Activated CD4-positive, CD25-positive, alpha-beta regulatory T cell (primary cell): ENCODE measurements at places on chromosomes 3 and 15.

DNA sequence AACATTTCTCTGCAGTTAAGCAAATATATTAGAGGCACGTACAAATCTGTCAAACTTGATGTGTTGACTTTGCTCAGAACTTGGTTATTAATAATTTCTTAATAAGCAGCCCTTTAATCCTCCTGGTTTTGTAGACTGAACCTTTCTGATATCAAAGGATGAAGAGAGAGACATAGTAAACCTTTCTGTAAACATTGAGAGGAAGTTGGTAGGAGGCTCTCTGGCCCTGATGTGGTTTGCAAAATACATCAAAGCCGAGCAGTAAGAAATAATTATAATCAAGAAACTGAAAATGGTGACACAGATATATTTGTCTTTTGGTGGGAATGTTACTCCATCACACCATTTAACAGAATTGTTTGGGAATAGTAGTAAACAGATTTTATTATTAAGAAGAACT lies 111.9 kb downstream of the OXSM start:
- no peak for DNase-seq

DNA sequence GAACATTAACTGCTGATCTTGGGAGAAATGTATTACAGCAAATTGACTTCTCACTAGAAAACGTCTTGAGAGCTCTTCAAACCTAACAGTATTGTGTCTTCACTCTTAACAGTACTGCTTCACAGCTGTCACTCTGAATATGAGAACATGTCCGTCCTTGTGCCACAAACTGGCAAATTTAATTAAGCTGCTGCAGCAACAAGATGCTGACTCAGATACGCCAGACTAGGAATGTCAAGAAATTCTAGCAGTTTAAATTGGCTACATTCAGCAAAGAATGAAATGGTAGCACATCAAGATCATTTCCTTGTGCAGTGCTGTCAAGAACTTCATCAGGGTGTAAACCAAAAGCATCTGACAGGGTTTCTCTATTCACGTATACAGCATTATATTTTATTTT lies 7.6 kb downstream of the ICE2 start:
- DNase-seq = no peak

DNA sequence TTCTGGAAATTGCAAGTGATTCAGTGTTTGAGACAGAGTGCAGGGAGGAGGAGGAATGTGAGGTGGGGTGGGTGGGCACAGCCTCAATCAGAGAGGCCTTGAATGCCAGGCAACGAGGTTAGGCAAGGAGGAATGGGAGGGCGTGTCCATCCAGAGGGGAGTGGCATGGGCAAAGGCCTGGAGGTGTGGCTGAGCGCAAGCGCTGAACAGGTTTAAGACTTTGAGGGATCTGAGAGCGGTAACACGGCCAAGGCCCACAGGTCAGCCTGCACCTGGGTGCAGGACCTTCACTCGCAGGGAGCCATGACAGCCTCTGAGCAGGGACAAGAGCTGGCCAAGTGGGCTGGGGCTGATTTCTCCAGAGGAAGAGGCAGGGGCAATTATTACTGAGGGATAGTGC lies 125.9 kb downstream of the TPRA1 start:
- DNase-seq = no peak

DNA sequence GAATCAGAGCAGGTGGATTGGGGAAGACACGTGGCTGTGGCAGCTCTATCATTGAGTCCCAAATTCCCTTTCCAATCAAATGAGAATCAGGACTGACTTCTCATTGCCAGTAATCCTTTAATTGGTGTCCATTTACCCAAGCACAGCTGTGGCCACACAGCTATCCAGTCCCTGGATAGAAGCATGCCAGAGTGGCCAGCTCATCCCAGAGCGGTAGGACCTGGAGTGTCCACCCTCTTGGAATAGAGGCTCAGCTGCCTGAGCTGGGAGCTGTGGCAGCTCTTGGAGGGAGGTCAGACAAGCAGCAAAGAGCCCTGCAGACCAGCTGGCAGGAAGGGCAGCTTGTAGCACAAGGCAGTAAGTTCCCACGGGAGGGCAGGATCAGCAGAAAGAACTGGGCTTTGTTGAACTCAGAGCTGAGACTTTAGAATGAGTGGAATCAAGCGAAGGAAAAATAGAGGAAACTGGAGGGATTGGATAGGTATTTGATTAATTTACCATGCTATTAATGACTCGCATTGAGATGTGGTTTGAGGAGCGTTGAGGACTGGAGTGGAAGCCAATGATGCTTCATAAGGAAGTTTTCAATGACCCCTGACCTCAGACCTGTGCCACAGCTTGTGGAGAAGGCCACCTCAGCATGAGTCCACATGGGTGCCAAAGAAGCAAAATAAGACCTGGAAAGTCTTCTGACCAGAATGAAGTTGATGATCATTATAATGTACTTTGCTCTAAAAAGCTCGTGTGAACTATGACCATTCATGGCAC lies 6.9 kb upstream of the ALPK3 start:
- no peak for DNase-seq

GRCh38 chr3:125694761-125695294 lies 99.5 kb upstream of the OSBPL11 start:
- no peak for DNase-seq

DNA sequence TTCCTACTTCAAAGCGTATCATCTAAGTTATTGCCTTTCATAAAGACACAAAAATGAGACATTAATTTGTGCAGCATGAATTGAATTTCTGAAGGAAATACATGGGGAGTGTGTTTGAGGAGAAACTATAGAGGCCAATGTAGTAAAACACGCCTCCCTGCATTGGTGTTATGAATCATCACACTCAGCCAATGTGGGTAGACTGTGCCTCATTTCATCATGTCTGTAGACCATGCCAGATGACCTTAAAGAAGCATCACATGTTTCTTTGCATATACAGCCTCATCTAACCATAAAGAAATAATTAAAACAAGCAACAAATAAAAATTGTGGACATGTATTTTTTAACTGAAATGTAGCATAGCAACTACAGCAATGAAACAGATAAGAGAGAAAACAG lies 486.0 kb upstream of the ADAMTS9 start:
- DNase-seq = no peak

GRCh38 chr3:14338242-14338641 lies 64.2 kb upstream of the SLC6A6 start:
- DNase-seq = no peak

DNA sequence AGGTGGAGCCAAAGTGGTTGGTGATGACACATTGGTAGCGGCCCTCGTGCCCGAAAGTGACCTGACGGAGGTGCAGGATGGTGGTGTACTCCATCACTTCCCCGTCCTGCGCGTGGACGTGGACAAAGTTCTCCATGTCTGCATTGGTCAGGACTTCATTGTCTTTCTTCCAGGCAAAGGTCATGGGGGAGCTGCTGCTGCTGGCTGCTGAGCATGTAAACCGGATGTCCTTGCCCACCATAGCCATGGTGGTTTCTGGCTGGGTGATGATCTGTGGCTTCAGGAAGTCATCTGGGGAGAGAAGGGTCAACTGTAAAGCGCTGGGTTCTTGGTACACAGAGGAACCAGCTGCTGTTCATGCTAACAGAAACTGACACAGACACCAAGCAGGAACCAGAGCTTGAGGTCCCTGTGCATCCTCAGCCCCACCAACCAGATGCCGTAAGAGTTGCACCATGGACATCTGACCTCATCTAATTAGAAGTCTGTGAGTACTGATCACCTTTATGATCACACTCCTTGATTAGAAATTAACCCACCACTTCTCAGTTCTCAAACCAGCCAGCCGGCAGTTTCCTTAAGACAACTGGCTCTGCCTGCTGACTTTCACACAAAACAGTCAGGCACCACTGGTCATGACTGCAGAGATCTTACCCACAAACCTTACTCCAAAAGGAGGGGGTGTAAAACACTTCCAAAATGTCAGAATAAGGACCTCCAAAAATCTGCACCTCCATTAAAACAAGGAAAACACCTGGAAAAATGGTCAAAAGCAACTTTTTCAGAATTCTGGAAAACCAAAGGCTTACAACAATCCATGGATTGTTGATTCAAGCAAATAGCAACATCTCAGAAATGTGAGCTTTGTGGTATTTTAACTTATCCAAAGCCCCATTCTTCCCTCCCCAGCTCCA lies 114.6 kb downstream of the LRIG1 start:
- DNase-seq = no peak

DNA sequence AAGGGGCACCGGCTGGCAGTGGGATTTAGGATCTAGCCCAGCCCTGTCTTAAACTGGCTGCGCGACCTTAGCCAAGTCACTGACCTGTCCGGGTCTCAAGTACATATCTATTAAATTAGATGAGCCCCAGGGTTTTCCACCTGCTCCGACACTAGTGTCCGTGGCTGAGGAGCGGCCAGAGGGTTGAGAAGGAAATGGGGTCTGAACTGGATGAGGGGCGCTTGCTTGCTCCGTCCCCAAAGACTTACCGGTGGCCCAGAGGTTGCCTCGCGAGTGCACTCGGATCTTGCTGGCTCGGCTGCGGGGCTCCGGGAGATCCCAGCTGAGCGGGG lies 285 bp downstream of the NMB start:
- no peak for DNase-seq

- DNase-seq = no peak
Measured at GRCh38 chr3:28915741-28916500, 364.9 kb upstream of the RBMS3 start.

- DNase-seq = no peak
Measured at GRCh38 chr3:54703923-54704322, 223.9 kb downstream of the LRTM1 start.
